ENCODE measurements at places on chromosomes 16 and 17.

- no peak for DNase-seq
Measured at GRCh38 chr16:57473176-57473840, 10.8 kb downstream of the POLR2C start.

GRCh38 chr17:80910043-80910442 lies 81.6 kb upstream of the CHMP6 start:
- DNase-seq = no peak

DNA sequence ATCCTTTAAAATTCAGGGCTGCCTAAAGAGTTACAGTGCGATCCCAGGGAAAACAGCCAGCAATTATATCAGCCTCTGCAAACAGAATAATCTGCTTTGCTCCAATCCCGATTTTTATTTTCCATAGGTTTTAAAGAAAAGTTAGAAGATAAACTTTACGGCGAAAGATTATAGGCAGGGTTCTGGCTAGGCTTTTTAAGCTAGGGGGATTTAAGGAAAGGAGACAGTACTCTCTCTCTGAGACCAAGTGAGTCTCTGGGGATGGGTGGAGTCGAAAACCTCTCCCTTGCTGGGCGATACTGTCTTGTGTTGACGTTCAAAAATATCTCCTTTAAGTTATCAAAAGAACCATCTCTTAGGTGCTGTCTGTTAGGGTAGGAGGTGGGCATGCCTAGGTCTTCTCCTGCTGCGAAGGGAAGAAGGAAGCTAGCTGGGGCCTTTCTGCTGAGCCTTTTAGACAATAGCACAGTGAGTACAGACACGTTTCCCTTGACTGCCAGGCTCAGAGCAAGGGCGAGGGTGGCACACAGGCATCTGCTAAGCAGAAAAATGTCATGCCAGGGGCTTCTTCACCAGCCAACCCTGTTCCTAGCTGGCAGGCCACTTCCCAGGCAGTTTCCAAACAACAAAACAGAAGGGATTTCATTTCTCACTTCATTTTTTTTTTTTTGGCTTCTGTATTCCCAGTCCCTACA lies 167.9 kb upstream of the MAF start:
- no peak for DNase-seq

GRCh38 chr17:45334231-45334630 lies 17.4 kb upstream of the MAP3K14 start:
- no peak for DNase-seq

- no peak for DNase-seq
Measured at GRCh38 chr16:31077592-31078396, 3.6 kb downstream of the ZNF646 start.

DNA sequence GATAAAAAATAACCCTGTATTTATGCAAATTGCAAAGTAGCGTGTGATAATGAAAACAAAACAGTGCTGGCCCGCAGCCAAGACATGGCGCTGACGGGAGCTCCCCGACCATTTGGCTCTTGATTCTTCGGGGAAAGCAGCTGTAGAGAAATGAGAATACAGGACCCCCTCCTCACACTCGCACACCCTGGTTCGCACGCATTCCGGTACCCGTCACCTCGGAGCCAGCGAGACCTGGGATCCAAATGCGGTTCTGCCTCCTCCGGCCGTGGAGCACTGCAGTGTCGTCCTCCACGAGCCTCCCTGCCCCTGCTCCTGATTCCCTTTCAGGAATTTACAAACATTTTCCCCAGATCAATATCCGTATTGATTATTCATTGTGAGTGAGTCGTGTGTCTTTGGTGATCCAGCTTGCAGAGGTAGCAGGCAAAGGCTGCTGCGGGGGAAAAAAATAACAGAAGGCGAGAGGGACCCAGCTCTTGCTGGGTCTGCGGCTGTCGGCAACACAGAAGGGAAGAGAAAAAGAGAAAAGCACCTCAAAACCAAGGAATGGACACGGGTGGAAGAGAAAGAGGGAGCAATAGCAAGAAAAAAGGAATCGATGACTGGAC lies 184.1 kb upstream of the ZFHX3 start:
- DNase-seq = no peak

DNA sequence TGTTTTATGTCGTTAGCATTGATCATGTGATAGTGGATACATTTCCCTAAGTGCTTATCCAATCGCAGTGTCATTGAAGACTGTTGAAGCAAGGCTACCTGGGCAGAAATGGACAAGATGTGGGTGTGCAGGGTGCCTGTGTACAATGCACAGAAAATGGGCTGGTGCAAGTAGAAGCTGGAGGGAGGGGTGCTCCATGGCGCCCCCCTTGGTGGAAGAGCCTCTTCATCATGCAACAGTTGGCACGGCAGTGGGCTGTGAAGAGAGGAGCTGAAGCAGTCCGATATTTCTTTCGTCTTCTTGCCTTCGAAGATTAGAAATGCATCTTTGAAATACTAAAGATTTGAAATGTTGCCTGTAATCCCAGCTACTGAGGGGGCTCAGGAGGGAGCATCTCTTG lies 100.5 kb downstream of the PLCG2 start:
- DNase-seq = no peak

GRCh38 chr16:7355758-7356157 lies 23.1 kb downstream of the RBFOX1 start:
- no peak for DNase-seq

- DNase-seq = no peak
Measured at GRCh38 chr17:4161192-4161966, 18.4 kb downstream of the CYB5D2 start.

GRCh38 chr17:38867179-38867967 lies 2.5 kb upstream of the LASP1 start:
- peak; percentile 75 for DNase-seq

DNA sequence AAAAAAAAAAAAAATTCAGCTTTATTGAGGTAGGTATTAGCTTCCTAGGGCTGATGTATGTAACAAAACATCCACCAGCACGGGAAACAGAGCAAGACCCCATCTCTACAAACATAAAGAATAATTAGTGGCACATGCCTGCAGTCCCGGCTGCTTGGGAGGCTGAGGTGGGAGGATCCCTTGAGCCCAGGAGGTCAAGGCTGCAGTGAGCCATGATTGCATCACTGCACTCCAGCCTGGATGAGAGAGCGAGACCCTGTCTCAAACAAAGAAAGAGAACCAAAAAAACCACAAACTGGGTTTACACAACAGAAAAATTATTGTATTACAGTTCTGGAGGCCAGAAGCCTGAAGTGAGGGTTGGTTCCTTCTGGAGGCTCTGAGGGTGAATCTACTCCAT lies 4.0 kb upstream of the MMP25 start:
- no peak for DNase-seq

GRCh38 chr17:57329380-57330214 lies 73.3 kb downstream of the MSI2 start:
- DNase-seq = no peak

Measured in stimulated activated CD4-positive, alpha-beta T cell treated with anti-CD3 and anti-CD28 coated beads, Interleukin-4, amount 100 ng/mL, for 1 hour (primary cell).